NCI-H510A (cell line): ENCODE measurements at places on chromosomes 3 and 15.

DNA sequence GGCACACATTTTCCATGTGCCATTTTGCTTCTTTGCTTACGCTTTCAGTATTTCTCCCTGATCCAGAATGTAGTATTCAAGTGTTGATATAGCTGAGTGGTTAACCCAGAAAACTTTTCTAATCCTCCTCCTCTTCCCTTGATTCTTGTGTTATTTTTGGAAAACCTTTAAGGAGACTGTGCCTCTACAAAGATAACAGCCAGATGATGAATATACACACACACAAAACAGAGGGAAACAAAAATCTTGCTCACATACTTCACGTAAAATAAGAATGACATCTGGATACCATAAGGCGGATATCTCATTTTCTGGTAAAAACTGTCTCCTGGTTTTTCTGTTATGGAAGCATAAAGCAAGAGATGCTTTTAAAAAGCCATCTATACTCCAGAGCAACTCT lies 295.8 kb upstream of the THBS1 start:
- DNase-seq, result no peak

- no peak for DNase-seq
Measured at GRCh38 chr3:194995922-194996321, 275.0 kb downstream of the XXYLT1 start.

DNA sequence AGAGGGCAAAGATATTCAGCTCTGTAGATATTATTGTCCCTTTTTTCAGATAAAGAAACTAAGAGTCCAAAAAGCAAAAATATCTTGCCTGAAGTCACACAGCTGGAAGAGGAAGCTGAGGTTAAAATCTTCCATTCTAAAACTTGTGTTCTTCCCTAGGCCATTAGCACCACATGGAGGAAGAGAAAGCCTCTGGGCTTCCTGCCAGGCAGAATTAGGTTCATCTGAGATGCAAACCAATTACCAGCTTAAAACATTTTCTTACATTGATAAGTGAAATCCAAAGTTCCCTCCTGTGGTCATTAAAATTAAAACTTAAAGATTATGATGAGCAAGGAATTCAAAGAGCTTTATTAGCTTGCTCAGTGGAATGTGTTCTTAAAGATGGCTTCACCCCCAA lies 235.3 kb upstream of the SETMAR start:
- no peak for DNase-seq

DNA sequence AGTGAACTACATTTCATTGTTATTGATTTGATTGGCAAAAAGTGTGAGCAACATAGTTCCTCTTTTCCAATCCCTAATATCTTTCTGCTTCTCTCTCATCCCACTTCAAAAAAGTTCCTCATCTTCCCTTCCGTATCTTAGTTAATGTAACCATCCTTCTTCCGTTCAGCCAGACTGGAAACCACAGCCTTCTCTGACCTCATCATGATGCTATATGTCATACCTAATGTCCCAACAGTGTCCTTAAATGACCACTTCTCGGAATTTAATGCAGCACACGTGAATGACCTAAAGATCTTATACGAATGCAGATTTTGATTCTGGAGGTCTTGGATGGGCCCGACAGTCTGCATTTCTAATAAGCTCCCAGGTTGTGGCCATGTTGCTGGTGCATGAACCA lies 320.3 kb upstream of the SATB1 start:
- DNase-seq, result no peak

DNA sequence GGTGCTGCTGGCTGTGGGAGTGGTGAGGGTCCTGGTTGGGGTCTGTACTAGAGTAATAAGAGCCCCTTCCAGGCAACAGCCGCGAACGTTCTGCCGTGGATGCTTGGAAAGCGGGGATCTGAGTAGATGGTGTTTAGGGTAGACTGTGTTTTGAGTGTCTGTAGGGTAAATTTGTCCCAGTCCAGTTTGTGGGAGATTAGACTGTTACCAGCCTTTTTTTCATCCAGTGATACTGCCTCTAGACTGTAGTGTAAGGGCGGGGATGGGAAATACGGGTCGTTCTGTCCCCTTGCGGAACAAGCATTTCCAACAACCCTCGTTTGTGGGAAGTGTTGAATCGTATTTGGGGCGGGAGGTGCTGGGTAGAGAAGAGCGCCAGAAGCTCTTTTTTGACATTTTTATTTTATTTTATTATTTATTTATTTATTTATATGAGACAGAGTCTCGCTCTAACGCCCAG lies 424 bp downstream of the HAUS2 start:
- no peak for DNase-seq

DNA sequence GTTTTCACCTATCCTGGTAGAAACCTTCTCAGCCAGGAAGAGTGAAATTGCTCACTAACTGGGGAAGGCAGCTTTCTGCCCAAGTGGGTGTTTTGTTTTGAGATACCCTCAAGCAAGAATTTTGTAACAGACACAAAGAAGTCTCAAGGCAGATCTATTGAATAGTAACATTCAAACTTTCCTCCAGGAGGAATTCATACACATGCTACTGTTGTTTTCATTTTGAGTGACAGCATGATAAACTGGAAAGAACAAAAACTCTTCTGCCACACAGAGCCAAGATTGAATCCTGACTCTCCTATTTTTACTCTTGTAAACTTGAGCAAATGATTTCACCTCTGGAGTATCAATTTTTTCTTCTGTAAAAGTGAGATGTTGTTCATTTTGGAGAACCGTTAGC lies 54.8 kb upstream of the MBNL1 start:
- no peak for DNase-seq

DNA sequence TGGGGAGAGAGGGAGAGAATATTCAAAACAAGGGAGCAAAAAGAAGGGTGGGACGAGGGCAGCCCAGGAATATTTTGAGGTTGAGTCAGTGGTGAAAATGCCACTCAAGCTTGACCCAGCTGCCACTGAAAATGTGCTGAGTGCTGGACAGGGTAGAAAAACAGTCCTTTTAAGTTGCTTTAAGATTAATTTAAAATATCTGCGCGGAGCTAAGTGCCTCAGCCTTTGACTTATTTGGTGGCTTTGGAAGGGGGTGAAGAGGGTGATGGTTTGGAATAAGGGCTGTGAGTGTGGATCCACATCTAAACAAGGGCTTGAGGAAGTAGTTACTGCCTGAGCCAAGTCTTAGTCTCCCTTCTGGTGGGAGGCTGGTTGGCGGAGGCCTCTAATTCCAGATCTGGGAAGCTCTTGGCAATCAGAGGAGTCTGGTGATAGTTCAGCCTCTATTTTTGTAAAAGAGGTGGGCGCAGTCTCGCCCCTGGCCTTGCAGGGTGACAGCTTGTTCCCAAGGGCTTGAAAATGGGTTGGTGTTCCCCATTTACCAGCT lies 280.8 kb upstream of the ROPN1 start:
- no peak for DNase-seq

DNA sequence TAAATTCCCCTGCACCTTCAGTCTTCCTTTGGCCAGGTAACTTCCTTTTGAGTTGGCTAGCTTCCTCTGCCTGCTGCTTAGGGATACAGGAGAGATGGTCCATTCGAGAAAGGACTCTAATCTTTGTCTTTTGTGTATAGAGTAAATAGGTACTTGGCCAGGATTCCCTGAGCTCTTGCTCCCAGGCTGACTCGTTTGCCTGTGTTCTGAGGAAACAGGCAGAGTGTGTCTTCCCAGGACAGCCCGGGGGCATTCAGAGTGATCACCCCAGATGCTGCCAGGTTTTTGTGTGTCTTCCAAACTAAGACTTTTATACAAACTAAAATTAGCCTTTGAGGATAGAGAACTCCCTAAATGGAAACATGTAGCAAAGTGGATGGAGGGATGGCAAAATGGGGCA lies 39.5 kb downstream of the TMEM108 start:
- no peak for DNase-seq

GRCh38 chr15:31403096-31403495 lies 76.5 kb downstream of the KLF13 start:
- no peak for DNase-seq

- DNase-seq, result no peak
Measured at GRCh38 chr15:37080261-37080921, 20.0 kb downstream of the MEIS2 start.

GRCh38 chr15:60352525-60352924 lies 45.3 kb downstream of the ANXA2 start:
- DNase-seq, result no peak

DNA sequence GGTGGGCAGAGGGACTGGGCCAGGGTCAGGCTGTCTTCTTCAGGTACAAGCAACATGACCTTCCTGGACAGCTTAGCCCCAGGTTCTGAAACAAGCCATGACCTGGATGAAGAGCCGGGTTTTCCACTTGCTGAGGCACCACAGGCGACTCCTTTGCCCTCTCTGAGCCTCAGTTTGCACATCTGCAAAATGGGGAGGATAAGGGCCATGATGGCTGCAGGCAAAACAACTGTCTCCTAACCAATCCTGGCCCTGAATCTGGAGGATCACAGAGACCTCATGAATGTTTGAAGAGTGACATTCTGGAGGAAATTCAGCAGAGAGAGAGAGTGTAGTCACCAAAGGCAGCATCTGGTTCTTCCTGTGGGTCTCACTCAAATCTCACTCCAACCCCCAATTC lies 8.0 kb downstream of the SLC6A1 start:
- no peak for DNase-seq

DNA sequence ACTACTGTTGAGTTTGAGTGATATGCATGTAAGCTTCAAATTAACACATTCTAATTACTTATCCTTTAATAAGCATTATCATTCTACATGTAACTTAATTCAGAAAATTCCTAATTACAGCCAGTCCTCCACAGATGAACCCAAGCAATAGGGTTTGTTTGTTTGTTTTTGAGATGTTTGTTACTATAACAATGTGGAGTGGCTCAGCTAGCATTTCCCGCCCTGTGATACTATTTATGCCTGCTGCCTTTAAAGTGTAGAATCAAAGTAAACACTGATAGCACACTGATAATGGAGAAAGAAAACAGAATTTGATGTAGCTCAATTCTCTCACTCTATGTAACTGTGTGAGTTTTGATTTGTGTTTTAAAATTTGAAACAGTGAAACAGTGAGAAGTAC lies 105.1 kb upstream of the IGF1R start:
- DNase-seq, result no peak

DNA sequence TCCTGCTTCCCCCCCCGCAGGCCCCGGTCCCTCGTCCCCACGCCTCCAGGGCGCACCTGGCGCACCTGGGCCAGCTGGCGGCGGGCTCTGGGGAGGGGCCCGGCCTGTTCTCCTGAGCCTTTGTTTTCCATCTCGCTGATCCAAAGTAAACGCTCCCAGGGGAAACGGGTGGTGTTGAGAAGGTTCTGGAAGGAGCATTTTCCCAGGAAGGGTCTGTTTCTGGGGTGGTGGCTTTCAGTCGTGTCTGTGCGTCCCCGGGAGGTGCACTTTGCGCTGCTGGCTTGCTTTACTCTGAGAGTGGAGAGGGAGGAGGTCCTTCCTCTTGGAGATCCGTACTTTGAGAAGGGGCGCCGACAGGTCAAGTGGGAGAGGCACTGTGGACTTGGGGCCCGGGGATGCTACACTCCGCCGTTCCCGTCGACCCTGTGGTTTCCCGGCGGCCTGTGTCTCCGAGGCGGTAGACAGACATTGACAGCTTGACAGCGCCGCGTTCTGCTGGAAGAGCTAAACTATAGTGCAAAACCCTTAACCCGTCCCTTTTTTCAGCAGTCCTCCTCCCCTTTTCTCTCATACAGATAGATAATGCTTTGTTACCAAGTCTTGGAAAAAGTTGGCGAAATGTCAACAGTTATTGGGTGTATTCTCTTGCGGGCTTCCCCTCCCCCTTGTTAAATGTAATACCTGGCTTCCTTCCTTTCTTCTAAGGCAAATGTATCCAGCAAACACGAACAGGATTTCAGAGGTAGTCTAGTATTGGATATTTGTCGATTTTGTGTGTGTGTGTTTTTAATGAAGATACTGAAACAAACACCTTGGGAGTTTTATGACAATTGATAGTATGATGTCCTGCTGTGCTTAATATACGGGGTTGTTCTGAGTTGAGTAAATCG lies 6.5 kb downstream of the TPM1 start:
- no peak for DNase-seq

DNA sequence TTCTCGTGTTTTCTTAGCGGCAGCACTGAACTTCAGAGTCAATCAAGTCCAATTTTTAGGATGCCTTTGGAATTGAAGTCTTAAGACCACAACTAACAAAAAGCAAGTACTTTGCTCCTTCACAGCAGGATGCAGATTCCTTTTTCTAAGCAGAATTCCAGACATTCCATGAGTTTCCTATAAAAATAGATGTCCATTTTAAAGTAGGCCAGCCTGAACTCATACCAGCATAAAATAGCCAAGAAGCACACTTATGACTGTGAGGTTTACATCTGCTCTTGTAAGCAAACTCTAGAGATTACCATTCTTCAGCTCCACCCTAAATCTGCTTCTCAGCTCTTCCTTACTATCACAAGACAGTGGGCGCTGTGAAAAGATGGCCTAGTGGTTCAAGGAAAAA lies 85.8 kb downstream of the THBS1 start:
- DNase-seq, result no peak

GRCh38 chr15:33678602-33679001 lies 289.7 kb upstream of the CHRM5 start:
- no peak for DNase-seq

DNA sequence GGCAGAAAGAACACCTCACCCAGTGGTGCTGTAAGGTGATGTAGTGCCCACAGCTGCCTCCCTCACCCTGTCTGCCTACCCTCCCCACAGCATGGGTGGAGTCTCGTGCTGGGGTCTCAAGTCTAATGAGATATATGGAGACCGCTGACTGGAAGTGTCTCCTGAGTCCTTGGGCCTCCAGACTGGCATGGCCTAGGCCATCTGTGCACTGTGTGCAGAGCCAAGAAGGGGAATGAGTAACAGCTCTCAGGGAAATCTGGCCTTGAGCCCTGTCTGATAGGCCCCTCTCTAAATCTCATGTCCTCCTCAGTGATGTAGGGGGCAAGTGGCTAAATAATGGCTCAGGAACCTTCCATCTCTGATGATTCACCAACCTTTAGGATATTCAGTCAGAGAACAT lies 277.4 kb downstream of the PLCL2 start:
- no peak for DNase-seq

DNA sequence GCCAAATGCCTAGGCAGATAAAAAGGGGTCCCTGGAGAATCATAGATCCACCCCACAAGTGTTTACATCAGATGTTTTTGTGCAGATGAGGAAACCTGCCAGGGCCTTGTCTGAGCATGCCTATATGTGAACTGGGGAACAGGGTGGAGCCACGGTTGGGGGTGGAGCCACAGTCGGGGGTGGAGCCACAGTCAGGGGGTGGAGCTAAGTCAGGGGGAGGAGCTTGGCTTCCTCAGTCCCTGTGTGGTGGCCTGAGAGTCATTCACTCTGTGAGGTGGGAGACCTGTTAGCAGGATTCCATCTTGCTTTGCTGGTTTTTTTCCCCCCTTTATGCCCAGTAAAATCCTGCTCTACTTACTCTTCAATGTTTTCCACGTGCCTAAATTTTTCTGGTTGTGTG lies 57.8 kb upstream of the TGFBR2 start:
- DNase-seq, result no peak
